CD14-positive monocyte (primary cell): ENCODE measurements at places on chromosomes 1 and 21. TPM values are rescaled to one million over a fixed set of nuclear protein-coding genes. Genes with fewer than 3 reads are reported as not detected.

DNA sequence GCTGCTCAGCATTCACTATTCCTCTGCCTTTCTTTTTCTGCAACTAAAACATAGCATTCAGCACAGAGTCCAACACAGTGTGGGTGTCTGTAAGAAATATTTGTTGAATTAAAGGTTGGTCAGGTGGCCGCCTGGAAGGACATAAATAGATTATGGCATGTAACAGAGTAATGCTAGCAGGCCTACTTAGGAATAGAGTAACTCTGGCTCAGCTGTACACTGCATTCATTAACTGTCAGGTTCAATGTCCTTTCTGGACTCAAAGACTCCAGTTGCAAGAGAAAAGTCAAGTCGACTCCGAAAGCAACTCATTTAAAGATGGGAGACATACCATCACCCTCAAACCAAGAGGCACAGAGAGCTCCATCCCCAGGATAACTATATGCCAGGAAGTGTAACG is 116.0 kb downstream of the LMX1A start:
- H3K4me3 ChIP-seq = no peak overlapping the region
- H3K27ac ChIP-seq = no peak overlapping the region
- peaks cover 36% of the 10 kb centered on the region for H3K27me3 ChIP-seq

- no peak overlapping the region for H3K4me3 ChIP-seq
- H3K27me3 ChIP-seq = no peaks in the 10 kb centered on the region
- H3K4me1 ChIP-seq = peaks cover 14% of the 10 kb centered on the region
- no peak for DNase-seq
- H3K36me3 ChIP-seq = no peaks in the 10 kb centered on the region
These were observed 4.7 kb upstream of the XKR8 start for GRCh38 chr1:27955076-27955475.

Gene MIXL1
- not detected for polyA plus RNA-seq

DNA sequence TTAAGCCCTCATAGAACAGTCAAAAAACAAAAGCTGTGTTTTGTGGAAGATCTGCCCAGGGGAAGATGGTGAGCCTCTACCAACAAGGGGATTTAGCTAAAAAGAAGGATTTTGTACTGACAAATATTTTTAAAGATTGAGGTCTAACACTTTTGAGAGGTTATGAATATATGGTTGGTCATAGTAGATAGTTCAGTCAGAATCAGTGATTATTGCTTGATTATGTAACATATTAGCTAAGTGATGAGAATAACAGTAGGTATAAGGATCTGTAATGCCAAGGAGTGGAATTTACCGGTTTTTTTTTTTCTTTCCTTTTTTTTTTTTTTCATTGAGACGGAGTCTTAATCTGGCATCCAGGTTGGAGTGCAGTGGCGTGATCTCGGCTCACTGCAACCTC is 79.0 kb downstream of the SASS6 start:
- peaks cover 20% of the 10 kb centered on the region for H3K4me1 ChIP-seq
- H3K4me3 ChIP-seq = no peak overlapping the region
- no peak for DNase-seq
- H3K27me3 ChIP-seq = no peaks in the 10 kb centered on the region

- no peaks in the 10 kb centered on the region for H3K27me3 ChIP-seq
- no peaks in the 10 kb centered on the region for H3K4me1 ChIP-seq
- no peak overlapping the region for H3K4me3 ChIP-seq
These were observed 67.8 kb upstream of the IPO9 start for GRCh38 chr1:201761178-201761577.

- no peaks in the 10 kb centered on the region for H3K36me3 ChIP-seq
- H3K4me1 ChIP-seq = peaks cover 16% of the 10 kb centered on the region
- no peaks in the 10 kb centered on the region for H3K27me3 ChIP-seq
- no peak overlapping the region for H3K27ac ChIP-seq
- H3K4me3 ChIP-seq = no peak overlapping the region
These were observed 3.5 kb downstream of the GPATCH2 start for GRCh38 chr1:217627431-217627830.

Gene PLEKHN1
- 0.21 TPM for polyA plus RNA-seq

Gene OR14A2
- not detected for polyA plus RNA-seq

Gene GTF2B
- 10.7 and 26.9 TPM in 2 replicates for polyA plus RNA-seq

- H3K36me3 ChIP-seq = no peaks in the 10 kb centered on the region
- no peaks in the 10 kb centered on the region for H3K27me3 ChIP-seq
- H3K4me1 ChIP-seq = peaks cover 30% of the 10 kb centered on the region
- H3K4me3 ChIP-seq = no peak overlapping the region
These were observed 25.1 kb upstream of the TMEM61 start for GRCh38 chr1:54955359-54955758.

DNA sequence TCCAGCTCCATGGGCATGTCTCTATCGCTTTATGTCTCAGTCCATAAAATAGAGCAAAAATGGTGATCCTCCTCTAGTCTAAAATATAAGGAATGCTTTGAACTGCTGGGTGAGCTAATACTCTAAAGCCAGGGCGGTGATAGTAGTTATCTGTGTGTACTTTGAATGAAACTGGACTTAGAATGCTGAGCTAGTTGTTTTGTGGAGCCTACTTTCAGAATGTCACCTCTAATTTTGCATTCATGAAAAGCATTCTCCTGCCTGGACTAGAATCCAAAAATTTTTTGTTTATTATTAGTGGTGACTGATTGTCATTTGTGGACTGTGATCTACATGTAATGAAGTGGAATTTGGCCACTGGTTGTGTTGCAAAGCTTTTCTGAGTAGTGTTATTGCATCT is 241.6 kb upstream of the C1orf105 start:
- peaks cover 21% of the 10 kb centered on the region for H3K4me1 ChIP-seq
- DNase-seq = no peak
- no peaks in the 10 kb centered on the region for H3K27me3 ChIP-seq
- no peak overlapping the region for H3K4me3 ChIP-seq
- H3K27ac ChIP-seq = no peak overlapping the region

- no peak for DNase-seq
- H3K36me3 ChIP-seq = no peaks in the 10 kb centered on the region
- no peak overlapping the region for H3K27ac ChIP-seq
- H3K4me3 ChIP-seq = no peak overlapping the region
These were observed 34.1 kb upstream of the ST6GALNAC5 start for GRCh38 chr1:76833151-76833550.

DNA sequence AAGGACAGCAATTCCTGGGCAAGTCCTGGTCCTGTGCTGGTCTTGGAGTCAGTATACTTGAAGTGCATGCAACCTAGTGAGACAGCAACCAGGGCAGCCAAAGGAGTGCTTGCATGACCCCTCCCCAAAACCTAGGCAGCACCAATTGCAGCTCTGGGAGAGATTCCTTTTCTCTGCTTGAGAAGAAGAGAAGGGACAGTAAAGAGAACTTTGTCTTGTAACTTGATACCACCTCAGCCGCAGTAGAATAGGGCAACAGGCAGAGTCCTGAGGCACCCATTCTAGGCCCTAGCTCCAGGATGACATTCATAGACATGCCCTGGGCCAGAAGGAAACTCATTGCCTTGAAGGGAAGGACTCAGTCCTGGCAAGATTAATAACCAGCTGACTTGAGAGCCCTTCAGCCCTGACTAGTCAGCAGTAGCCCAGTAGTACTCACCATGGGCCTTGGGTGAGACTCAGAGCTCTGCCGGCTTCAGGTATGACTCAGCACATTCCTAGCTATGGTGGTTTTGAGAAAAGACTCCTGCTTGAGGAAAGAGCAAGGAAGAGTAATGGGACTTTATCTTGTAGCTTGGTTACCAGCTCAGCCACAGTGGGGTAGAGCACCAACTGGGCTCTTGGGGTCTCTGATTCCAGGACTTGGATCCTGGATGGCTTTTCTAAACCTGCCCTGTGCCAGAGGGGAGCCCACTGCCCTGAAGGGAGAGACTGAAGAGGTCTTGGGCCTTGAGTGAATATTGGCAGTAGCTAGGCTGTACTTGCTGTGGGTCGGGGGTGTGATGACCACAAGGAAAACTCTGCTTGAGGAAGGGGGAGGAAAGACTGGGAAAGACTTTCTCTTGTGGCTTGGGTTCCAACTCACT is 51.7 kb upstream of the ACADM start:
- H3K36me3 ChIP-seq = no peaks in the 10 kb centered on the region
- no peak for DNase-seq
- H3K4me3 ChIP-seq = no peak overlapping the region
- no peaks in the 10 kb centered on the region for H3K4me1 ChIP-seq
- H3K27ac ChIP-seq = no peak overlapping the region

DNA sequence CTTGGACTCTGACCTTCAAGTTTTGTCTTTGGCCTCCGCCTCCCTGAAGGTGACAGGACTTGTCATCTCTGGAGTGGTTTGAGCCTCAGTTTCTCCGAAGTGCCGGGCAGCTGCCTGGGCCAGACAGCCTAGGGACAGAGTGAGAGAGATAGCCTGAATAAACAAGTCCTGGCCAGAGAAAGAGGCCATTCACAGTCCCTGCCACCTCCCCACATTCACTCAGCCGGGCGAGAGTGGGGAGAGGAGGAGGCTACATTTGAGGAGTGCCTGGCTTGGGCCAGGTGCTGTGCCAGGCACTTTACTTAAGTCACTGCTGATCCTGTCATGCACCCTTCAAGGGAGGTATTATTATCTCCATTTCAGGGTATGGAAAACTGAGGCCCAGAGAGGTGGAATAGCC is 3.5 kb downstream of the EXTL1 start:
- H3K4me3 ChIP-seq = no peak overlapping the region
- peaks cover 2% of the 10 kb centered on the region for H3K27me3 ChIP-seq
- H3K27ac ChIP-seq = no peak overlapping the region
- no peak for DNase-seq
- H3K4me1 ChIP-seq = no peaks in the 10 kb centered on the region

GRCh38 chr1:166865926-166866325 is 10.1 kb downstream of the TADA1 start:
- no peaks in the 10 kb centered on the region for H3K4me1 ChIP-seq
- H3K27me3 ChIP-seq = no peaks in the 10 kb centered on the region
- no peak for DNase-seq
- H3K36me3 ChIP-seq = peaks cover 88% of the 10 kb centered on the region
- H3K4me3 ChIP-seq = no peak overlapping the region
- H3K27ac ChIP-seq = no peak overlapping the region

- no peak overlapping the region for H3K4me3 ChIP-seq
- no peak for DNase-seq
- H3K36me3 ChIP-seq = no peaks in the 10 kb centered on the region
- no peaks in the 10 kb centered on the region for H3K27me3 ChIP-seq
These were observed 88.6 kb upstream of the PLXNA2 start for GRCh38 chr1:208332774-208333126.

DNA sequence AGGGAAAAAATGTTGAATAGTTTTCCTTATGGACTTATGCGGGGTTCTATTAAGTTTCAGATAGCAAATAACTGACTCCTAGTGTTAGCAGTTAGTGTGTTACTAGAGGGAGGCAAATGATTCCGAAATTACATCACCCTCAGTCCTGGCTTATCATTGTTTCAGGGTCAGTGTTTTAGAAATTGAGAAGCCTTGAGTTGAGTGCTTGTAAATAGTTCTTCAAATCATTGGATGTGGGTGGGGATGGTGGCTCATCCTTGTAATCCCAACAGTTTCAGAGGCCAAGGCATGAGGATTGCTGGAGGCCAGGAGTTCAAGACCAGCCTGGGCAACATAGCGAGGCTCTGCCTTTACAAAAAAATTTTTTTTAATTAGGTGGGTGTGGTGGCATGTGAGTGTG is 21.3 kb downstream of the SOAT1 start:
- H3K4me1 ChIP-seq = peaks cover 28% of the 10 kb centered on the region
- H3K27me3 ChIP-seq = no peaks in the 10 kb centered on the region
- DNase-seq = no peak
- peak overlapping the region; percentile 43 for H3K27ac ChIP-seq

- no peaks in the 10 kb centered on the region for H3K36me3 ChIP-seq
- H3K27ac ChIP-seq = peak overlapping the region; percentile 88
- peak; percentile 28 for DNase-seq
- no peaks in the 10 kb centered on the region for H3K27me3 ChIP-seq
These were observed 43.9 kb upstream of the SAMSN1 start for GRCh38 chr21:14589855-14590563.

Gene IGSF3
- polyA plus RNA-seq = 0.07 TPM

Gene AMY1A
- not detected for polyA plus RNA-seq

DNA sequence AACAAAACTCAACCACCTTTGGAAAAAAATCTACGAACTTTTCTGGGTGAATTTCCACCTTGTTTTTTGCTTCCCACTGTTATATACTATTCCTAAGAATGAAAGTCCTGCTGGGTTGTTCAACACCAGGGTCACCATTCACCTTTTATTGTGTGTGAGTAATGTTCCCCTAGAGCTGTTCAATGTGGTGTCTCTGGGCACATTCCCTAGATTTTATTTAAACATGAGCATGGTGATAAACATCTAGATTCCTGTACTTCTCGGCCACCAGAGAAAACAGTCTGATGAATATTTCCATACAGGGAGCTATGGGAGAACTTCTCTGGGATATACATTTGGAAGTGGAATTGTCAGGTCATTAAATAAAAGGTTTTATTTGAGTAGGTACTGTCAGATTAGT is 13.0 kb downstream of the FMN2 start:
- no peak overlapping the region for H3K4me3 ChIP-seq
- H3K4me1 ChIP-seq = no peaks in the 10 kb centered on the region
- DNase-seq = no peak
- H3K36me3 ChIP-seq = no peaks in the 10 kb centered on the region

Gene MEX3A
- not detected for polyA plus RNA-seq
